ENCODE measurements at places on chromosomes 12 and 14.

DNA sequence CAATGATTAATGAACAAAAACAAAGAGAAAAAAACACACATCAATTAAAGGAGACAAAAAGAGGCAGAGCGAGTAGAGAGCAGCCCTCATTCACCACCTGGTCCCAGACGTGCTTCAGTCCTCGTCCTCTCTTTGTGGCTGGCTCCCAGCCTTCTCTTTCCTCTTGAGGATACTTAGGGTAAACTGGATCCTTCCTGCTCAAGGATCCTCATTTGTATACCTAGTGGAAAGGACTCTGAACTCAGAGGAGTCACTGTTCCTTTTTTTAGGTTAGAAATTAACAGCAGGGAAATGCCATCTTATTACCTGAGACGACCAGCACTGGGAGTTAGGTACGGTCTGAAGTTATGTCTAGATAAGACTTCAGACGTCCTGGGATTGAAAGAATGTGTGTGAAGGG, 9.7 kb downstream of the MLEC start:
- DNase-seq = no peak

DNA sequence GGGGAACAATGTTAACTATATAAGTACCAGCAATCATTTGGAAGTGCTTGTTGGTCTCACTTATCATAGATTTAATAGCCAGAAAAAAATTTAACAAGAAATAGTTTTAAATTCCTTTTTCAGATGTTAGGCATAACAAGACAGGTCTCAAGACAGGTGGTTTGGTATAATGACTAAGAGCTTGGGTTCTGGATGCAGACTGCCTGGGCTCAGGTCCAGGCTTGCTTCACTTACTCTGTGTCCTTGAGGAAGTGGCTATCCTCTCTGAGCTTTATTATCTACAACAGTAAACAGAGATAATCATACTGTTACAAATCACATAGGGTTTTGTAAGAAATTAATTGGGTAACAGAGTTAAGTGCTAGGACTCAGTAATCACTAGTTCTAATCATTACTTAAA, 338.0 kb upstream of the FLRT2 start:
- no peak for DNase-seq

GRCh38 chr14:48560421-48560820, 885.0 kb upstream of the MDGA2 start:
- no peak for DNase-seq

- no peak for DNase-seq
Measured at GRCh38 chr14:98580131-98580678, 691.8 kb downstream of the BCL11B start.

DNA sequence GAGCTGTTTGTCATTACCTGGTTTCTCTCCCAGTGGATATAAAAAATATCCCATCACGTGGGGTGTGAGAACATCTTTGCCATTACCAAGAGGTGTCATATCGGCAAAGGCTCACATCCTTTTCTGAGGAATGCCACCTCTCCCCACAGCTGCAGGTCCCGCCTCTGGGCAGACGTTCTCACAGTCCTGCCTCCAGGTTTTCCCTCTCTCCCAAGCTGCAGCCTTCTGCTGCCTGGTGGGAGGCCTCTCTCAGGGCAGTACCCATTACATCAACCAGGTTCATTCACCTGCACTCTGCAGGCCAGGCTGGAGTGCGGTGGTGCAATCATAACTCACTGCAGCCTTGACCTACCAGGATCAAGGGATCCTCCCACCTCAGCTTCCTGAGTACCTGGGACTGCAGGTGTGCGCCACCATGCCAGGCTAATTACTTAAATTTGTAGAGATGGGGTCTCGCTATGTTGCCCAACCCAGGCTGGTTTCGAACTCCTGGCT, 15.0 kb upstream of the TMEM119 start:
- no peak for DNase-seq
